ENCODE measurements at places on chromosomes 6 and 20.

DNA sequence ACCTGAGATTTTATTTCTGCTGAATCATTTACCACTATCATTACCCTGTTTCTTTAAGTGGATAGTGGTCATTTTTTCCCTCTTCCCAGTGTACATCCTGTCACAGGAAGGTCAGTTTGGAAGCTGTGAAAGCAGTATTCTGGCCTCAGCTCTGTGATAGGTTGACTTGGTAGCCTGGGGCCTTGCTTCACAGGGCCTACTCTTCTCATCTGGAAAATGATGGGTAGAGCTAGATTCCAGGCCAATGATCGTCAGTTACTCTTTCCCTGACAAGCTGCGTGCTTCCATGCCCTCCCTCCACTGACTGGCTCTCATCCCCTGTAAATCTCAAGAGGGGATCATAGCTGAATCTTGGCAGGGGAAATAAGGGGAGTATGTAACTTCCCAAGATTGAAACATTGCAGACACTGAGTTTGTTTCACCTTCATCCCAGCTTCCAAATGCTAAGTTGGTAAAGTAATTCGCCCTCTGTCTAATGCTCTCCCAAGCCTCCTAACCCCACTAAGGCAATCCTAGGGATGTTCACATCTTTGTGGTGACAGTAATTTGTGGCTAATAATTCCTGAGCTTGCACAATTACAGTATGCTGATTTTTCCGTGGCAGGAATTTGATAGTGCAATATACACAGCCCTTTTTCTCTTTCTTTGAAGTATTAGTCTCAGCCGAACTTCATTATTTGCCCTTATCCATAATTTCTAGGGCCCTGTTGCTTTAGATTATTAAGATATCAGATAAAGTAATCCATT lies 51.2 kb downstream of the VAPB start:
- DNase-seq = no peak

GRCh38 chr6:154872542-154873114 lies 122.5 kb upstream of the TIAM2 start:
- DNase-seq = peak; percentile 9

- no peak for DNase-seq
These were observed 1109.0 kb upstream of the FLRT3 start for GRCh38 chr20:15446373-15446772.

DNA sequence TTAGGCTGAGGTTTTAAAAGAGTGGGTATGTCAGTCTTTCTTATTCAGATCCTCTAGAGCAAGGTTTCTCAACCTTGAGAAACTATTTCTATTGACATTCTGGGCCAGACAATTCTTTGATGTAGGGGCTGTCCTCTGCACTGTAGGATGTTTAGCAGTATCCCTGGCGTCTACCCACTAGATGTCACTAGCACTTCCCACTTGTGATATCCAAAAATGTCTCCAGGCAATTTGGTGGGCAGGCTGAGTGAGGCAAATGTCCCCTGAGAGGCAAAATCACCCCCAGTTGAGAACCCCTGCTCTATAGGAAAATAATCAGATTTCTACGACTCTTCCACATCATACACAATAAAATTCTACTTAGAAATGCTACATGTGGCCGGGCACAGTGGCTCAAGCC lies 7.7 kb upstream of the ZKSCAN8 start:
- peak; percentile 12 for DNase-seq

DNA sequence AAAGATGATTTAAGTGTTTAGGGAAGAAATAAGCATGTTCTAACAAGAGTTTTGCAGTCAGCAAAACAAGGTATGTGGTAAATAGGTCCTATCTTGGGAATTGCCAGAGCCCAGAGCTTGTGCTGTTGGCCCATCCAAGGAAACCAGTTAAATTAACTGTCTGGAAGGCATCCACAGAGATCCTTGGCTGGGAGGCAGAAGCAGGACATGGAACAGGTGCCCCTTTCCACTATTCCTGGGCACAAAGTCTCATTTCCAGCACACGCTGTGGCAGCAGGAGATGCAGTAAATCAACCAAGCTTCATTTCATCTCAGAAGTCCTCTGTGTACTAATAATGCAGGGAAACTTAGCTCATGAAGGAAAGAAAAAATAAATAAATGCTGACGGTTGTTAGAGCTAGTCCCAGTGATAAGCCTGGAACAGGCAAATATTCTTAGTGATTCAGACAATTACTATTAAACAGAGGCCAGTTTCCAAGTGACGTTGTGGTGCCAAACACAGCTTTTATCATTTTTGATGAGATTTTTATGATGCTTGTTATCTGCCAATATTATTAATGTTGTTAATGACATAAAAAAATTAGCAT lies 39.8 kb upstream of the SNAP25 start:
- DNase-seq = no peak

DNA sequence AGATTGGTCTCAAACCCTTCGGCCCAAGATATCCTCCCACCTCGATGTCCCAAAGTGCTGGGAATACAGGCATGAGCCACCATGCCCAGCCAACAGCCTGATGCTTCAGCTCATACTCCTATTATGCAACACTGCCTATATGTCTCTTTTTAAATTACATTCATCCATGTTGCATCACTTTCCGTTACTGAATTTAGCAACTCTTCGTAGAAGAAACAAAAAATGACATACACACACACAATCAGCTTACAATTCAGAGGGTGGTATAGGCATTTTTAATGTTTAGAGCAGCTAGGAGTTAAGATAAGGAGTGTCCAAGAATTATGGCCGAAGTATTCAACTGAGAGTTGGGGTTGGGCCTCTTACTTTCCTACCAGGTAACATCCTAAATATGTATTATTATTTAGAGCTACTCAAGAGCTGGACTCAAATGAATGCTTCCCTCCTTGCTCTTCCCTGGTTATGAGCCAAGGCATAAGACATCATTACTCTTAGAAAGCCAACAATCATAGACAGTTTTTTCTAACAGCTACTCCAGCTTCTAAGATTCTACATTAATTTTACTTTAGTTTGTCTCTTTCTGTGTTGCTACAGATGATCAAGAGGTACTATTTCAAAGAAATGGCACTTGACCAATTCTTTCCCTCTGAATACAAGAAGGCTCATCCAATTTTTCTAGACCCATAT lies 62.0 kb upstream of the BMP5 start:
- DNase-seq = no peak

DNA sequence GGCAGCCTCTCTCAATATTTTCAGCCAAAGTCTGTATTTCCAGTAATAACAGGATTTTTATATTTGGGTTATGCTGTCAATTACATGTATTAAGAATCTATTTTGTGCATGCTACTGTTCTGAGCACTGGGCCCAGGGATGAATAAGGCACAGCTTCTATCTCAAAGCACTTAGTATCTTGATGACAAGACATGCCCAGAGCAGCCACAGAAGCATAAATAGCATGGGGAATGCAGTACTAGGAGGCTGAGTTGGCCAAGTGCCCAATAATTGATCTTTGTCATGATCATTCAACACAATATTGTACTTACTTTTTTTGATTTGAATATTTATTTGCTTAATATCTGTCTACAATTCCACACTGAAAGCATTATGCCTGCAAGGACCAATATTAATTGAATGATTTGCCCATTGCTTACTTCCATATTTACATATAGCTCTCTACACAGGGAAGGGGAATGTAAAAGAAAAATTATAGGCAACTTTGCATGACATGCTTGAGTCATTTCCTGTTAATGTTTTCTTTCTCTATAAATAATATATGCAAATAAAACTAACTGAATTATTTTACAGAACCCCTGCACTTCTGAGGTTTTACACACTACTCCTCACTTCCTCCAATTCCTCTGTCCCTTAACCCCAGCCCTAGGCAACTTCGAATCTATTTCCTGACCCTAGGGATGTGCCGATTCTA lies 298.9 kb upstream of the BMP2 start:
- peak; percentile 95 for DNase-seq

- no peak for DNase-seq
These were observed 33.1 kb upstream of the CDYL start for GRCh38 chr6:4743062-4743461.

GRCh38 chr20:663315-664090 lies 10.5 kb upstream of the SRXN1 start:
- peak; percentile 70 for DNase-seq

GRCh38 chr6:123380257-123380656 lies 256.5 kb downstream of the TRDN start:
- peak; percentile 67 for DNase-seq

DNA sequence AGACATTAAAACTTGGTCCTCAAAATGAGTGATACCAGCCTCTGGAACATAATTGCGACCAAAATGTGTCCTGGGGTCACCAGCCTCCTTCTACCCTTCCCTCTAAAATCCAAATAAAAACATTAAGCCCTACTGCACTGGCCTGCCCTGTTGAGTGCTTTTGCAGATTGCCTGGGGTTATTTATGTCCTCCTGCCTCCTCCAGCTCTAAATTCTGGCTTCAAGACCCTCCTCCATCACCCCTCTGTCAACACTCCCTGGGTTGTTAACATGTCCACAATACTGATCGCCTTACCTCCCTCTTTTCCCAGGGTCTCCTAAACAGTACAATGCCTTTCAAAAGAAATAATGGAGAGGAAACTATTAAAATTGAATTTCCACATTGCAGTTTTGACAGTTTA lies 327.5 kb downstream of the NRN1 start:
- no peak for DNase-seq

GRCh38 chr20:46242390-46242789 lies 65.9 kb downstream of the CDH22 start:
- no peak for DNase-seq

DNA sequence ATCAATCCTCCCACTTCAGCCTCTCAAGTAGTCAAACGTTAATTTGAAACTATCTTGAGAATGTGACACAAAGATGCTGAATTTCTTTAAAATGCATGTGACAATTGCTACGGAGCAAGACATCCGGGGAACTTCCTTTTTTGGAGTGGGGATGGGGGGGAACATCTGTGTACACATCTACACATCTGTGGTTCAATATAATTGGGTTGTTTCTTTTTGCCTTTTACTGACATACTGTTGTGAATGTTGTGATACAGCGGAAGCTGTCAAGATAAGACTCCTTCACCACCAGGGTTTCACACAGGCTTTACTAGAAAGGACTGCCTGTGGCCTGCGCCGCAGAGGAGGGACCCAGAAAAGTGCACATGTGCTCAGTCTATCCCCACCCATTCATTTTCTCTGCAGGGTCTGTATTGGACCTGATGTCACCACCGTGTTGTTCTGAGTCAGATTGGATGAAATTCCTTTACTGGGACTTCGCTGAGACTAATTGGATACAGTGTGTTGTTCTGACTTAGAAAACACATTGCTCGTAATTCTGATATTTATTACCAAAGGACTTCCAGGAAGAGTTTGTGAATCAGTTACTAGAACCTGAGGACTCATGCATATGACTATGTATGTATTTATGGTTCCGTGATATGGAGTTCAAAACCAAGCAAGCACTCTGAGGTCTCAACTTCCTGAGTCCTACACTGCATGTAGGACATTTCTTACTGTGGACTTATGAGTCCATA lies 98.7 kb upstream of the SGK1 start:
- DNase-seq = no peak

- no peak for DNase-seq
These were observed 393.1 kb upstream of the ID4 start for GRCh38 chr6:19444041-19444440.

GRCh38 chr20:8399947-8400346 lies 267.9 kb downstream of the PLCB1 start:
- DNase-seq = no peak

GRCh38 chr20:36035745-36036144 lies 67.4 kb downstream of the CNBD2 start:
- DNase-seq = peak; percentile 78

- DNase-seq = no peak
These were observed 13.4 kb downstream of the SNX14 start for GRCh38 chr6:85580118-85580877.

- no peak for DNase-seq
These were observed 180.5 kb downstream of the IBTK start for GRCh38 chr6:82066991-82067411.

DNA sequence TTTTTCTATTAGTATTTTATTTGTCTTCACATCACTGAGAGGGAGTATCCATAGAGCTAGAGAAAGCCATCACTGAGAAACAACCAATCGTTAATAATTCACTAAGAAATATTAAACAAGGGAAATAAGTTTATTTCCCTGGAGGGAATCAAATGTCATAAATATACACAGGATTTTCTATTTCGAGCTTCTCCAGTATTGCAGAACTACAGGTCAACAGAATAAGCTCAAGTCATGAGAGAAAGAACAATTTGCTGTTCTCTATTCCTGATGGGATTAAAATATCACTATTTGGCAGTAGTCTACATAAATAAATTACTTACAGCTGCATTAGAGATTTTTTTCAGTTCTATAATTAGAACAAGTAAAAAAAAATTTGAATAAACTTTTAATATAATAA lies 2.2 kb upstream of the FAM162B start:
- no peak for DNase-seq

GRCh38 chr20:9912858-9913434 lies 74.1 kb upstream of the PAK5 start:
- peak; percentile 47 for DNase-seq

All from NCI-H526 (cell line).